ENCODE measurements at places on chromosomes 4 and X. TPM values are rescaled to one million over a fixed set of nuclear protein-coding genes. Genes with fewer than 3 reads are reported as not detected.

KLB gene
- total RNA-seq: not detected

CTAG1B gene
- not detected for total RNA-seq

SHROOM4 gene
- not detected for total RNA-seq

DNA sequence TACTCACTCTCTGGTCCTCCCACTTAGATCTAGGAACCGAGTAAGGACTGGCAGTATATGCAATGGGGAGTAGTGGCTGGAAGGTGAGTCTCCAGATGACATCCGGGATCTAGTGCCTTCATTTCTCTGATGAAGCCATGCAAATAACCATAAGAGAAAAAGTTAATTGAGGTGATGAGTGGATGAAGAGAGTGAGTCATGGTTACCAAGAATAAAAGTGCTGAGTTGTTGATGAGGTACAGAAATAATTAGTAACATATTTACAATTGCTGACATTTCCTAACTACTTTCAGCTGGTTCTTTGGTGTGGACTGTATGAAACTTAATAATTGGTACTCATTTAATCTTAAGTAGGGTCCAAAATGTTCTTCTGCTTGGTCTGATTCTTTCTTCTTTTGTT is 146.7 kb upstream of the PITX2 start:
- DNase-seq: no peak

GRCh38 chr4:22348410-22348809 is 167.5 kb downstream of the ADGRA3 start:
- DNase-seq: no peak

- DNase-seq: no peak
These were observed 368.8 kb downstream of the ANKRD50 start for GRCh38 chr4:124343661-124344171.

DNA sequence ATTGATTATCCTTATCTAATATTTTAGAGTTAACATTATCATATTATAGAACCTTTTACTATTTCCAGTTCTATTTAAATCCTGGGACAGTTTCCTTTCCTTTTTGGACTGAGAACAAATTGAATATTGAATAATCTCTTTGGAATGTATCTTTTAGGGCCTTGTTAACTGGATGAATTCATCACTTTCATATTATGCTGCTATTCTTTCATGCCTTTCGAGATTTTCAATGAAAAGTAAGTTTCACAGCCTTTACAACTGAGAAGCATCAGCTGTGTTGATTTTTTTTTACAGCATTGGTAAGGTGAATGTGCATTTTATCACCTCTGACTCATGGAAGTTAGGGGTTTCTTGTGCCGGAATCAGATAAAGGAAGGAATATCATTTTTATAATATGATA is 39.6 kb downstream of the PDLIM5 start:
- peak; percentile 12 for DNase-seq

GRCh38 chrX:16664074-16664473 is 14.1 kb downstream of the S100G start:
- DNase-seq: peak; percentile 21

GRCh38 chr4:54060116-54060515 is 4.3 kb downstream of the CHIC2 start:
- DNase-seq: no peak

GRCh38 chr4:51931461-51931860 is 88.5 kb downstream of the DCUN1D4 start:
- no peak for DNase-seq

- DNase-seq: no peak
These were observed 46.1 kb upstream of the LGI2 start for GRCh38 chr4:25076625-25077398.

- no peak for DNase-seq
These were observed 62.3 kb upstream of the SHOX start for GRCh38 chrX:568311-568710.

All from A172 (cell line).